ENCODE measurements at places on chromosomes 7 and 10. TPM values are rescaled to one million over a fixed set of nuclear protein-coding genes. Genes with fewer than 3 reads are reported as not detected.

The OR2A1 gene
- not detected for total RNA-seq

The CCSER2 gene
- 13.8 TPM for total RNA-seq

The GNGT1 gene
- not detected for total RNA-seq

The TMEM236 gene
- total RNA-seq, result 0.07 TPM

The KCNIP2 gene
- total RNA-seq, result 0.66 TPM

The SLC26A3 gene
- not detected for total RNA-seq

The ATP6V1F gene
- total RNA-seq, result 250 TPM

The EMX2 gene
- total RNA-seq, result not detected

The DRGX gene
- not detected for total RNA-seq

The EIF3A gene
- total RNA-seq, result 136 TPM

The GATA3 gene
- total RNA-seq, result 4.0 TPM

The RADIL gene
- 2.7 TPM for total RNA-seq

The NDUFA5 gene
- 33.2 TPM for total RNA-seq

The C10orf53 gene
- not detected for total RNA-seq

The BAG3 gene
- 143 TPM for total RNA-seq

The COL1A2 gene
- not detected for total RNA-seq

Measured in A549 treated with RU486 at 1 μM for 4 hours (cell line).